Liver (tissue), 10 donors: ENCODE measurements at places on chromosomes 2 and 18. TPM values are rescaled to one million over a fixed set of nuclear protein-coding genes. Genes with fewer than 3 reads are reported as not detected.

GRCh38 chr2:230208576-230208975 lies 11.2 kb downstream of the SP110 start:
- H3K4me3 ChIP-seq: no peak overlapping the region
- DNase-seq: no peak

GRCh38 chr2:170587922-170588321 lies 127.2 kb upstream of the SP5 start:
- no peak overlapping the region for H3K4me3 ChIP-seq
- no peaks in the 10 kb centered on the region for H3K4me1 ChIP-seq
- no peaks in the 10 kb centered on the region for H3K27me3 ChIP-seq
- H3K27ac ChIP-seq: no peak overlapping the region
- DNase-seq: no peak

DNA sequence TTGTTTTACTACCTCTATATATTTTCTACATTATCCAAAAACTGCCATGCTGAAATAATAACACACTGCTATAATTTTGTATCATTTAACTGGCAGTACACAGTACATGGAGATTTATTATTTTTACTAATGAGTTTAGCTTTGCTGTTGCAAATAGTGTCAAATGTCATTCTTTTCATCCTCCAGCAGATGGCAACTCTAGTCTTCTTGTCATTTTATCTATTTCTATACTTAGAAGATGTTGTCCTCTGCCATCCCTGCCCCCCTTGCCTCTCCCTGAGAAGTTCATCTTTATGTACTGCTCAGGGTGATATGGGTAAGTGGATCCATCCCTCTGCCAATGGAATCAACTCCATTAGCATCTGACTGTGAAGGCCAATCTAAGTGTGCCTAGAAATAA lies 21.7 kb upstream of the LRRTM1 start:
- no peak for DNase-seq
- no peak overlapping the region for H3K27ac ChIP-seq
- no peaks in the 10 kb centered on the region for H3K4me1 ChIP-seq
- no peak overlapping the region for H3K4me3 ChIP-seq
- H3K36me3 ChIP-seq: no peaks in the 10 kb centered on the region
- no peaks in the 10 kb centered on the region for H3K27me3 ChIP-seq

DNA sequence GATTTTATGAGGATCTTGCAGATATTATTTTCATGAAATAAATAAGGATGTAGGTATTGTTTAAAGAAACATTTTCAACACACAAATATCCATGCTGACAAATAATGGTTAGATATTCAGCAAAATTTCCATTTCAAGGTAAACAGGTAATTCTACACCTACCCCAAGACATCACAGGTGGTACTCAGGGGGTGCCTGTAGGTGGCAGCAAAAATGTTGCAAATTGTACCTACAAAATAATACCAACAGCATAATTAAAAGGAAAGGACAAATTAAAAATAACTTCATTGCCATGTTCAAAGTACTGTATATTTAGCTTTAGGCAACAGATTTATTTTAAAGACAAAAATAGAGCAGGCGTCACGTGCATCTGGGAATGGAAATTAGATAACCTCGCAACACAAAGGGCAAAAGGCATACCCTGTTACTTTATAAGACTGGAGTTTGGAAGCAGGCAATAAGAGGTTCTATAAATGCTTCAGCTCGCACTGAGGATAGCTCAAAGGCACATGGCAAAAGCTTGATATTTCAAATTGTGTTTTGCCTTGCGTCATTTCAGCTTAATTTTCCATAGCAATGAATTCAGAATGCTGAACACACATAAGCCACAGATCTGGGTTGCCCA lies 630.5 kb downstream of the TDRD15 start:
- DNase-seq: no peak
- H3K4me3 ChIP-seq: no peak overlapping the region
- no peaks in the 10 kb centered on the region for H3K36me3 ChIP-seq

- no peak overlapping the region for H3K27ac ChIP-seq
- no peak overlapping the region for H3K4me3 ChIP-seq
- no peak for DNase-seq
- no peaks in the 10 kb centered on the region for H3K27me3 ChIP-seq
These were observed 44.2 kb downstream of the LCLAT1 start for GRCh38 chr2:30491225-30491624.

- peaks cover 3% of the 10 kb centered on the region for H3K27me3 ChIP-seq
- H3K36me3 ChIP-seq: no peaks in the 10 kb centered on the region
- H3K27ac ChIP-seq: no peak overlapping the region
These were observed 203.6 kb upstream of the SPRED2 start for GRCh38 chr2:65636024-65636423.

GRCh38 chr2:161141033-161141432 lies 19.2 kb upstream of the TANK start:
- H3K27me3 ChIP-seq: no peaks in the 10 kb centered on the region
- H3K27ac ChIP-seq: no peak overlapping the region
- no peak for DNase-seq
- no peaks in the 10 kb centered on the region for H3K36me3 ChIP-seq
- no peaks in the 10 kb centered on the region for H3K4me1 ChIP-seq

DNA sequence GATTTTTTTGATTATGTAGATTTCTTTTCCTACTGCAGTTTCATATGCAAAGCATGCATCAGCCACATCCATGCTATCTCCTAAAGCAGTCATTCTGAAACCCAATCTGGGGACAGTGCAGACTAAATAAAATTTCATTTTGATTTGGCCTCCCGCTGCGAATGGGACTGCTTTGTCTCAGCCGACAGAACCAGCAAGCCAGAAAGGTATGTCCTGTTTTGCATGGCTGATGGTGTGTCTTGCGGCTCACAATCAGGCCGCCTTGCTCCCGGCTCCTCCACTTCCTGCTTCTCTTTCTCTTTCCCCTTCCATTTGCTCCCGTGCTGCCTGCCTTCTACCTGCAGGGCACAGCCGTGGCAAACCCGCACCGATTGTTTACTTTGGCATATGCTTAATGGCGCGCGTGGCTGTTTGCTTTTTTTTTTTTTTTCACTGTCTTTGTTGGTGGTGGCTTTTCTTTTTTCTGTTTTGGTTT lies 419.6 kb upstream of the POU3F3 start:
- H3K4me3 ChIP-seq: peak overlapping the region; percentile 45
- no peaks in the 10 kb centered on the region for H3K4me1 ChIP-seq
- peak overlapping the region; percentile 9 for H3K27ac ChIP-seq
- DNase-seq: no peak
- no peaks in the 10 kb centered on the region for H3K27me3 ChIP-seq
- H3K36me3 ChIP-seq: no peaks in the 10 kb centered on the region

DNA sequence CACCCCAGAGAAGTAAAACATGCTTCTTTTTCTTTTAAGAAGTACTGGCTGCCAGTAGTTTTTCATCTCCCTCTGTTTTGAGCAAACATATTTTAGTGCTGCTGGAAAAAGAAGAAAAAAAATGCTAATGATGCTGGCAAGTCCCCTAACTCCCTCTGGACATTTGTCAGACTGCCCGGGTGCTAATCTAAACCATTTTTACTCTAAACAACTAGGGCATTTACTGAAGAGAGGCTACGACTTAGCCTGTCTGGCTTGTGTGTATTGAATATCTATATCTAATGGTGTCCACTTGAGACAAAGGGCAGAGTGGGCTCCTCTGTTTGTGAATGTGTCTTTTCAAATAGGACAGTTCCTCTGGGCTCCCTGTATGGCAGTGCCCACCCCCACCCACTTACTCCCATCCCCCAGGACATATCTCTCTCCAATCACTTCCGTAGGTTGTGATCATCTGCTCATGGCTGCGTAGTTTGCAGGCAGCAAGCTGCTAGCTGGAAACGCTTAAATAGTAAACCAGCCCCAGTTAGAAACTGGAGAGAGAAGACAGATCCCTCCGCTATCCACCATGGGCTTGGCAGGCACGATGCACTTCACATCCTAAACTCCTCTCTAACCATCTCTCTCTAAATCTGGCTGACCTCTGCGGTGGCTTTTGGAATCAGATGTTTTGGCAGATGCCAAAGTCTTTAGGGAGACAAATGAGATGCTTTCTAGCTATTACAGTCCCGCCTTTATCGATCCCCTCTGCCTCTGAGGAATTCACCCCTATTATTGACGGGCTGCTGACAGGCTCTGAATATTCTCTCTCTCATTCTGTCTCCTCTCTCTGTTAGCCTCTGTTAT lies 58.3 kb downstream of the DOCK10 start:
- DNase-seq: no peak
- H3K36me3 ChIP-seq: no peaks in the 10 kb centered on the region
- no peaks in the 10 kb centered on the region for H3K4me1 ChIP-seq
- H3K4me3 ChIP-seq: no peak overlapping the region
- H3K27me3 ChIP-seq: no peaks in the 10 kb centered on the region

Gene SLC38A11
- 2.9 TPM for total RNA-seq

Gene RIF1
- 15.3 TPM for total RNA-seq

Gene RFX8
- total RNA-seq: 0.08 TPM
